B cell (primary cell): ENCODE measurements at places on chromosomes 1 and 21.

DNA sequence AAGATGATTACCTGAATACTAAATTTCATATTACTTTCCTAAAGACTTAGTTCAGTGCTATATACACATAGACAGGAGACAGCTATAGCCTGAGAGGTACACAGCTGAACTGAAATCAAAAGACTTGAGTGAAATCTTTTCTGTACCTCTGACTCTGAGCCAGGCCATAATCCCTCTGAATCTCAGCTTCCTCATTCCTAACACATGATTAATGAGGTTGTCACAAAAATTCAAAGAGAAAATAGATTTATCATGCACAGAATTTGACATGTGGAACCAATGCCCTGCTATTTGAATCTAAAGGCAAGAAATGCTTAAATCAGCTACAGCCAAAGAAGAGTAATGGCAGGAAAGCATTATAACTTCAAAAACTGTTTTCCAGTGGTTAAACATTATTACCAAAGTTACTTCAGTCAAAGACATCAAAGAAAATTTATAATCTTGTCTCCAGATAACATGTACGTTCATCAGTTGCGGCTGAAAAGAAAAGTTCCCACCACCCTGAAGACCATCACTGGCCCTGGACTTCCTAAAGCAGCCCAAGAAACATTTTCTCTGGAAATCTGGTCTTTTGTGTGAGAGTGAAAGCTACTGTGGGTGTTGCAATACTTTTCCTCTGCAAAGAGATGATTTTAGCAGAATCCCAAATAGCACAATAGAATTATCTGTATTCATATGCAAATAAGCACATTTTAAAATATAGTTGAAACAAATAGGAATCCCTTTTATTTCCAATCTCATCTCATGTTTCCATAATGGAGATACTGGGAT, 13.8 kb upstream of the ATP1A1 start:
- DNase-seq: no peak

GRCh38 chr1:167746988-167747655, 25.3 kb downstream of the MPZL1 start:
- DNase-seq: peak; percentile 20

GRCh38 chr1:225897595-225898514, 8.9 kb upstream of the LEFTY1 start:
- DNase-seq: peak; percentile 55

GRCh38 chr1:152961226-152961891, 9.1 kb upstream of the SPRR4 start:
- no peak for DNase-seq

- no peak for DNase-seq
Observed at GRCh38 chr1:60619581-60619980, 462.8 kb upstream of the NFIA start.

GRCh38 chr1:78040484-78041089, 5.2 kb upstream of the GIPC2 start:
- DNase-seq: no peak

DNA sequence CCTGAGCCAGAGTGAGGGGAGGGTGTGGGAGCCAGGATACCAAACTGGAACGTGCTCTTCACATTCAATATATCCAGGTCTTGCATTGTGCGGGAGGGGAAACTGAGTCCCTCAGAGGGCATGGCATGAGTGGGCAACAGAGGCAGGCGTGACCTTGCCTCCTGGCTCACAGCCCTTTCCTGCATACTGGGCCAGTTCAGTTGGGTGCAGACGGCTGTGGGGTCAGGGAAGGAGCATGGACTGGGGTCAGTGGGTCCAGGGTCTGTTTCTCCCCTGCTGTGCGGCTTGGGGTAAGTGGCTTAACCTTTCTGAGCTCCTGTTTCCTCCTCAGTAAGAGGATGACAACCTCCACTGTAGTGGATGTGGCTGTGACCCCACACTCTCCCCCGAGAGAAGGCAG, 16.6 kb downstream of the SERINC2 start:
- no peak for DNase-seq

GRCh38 chr1:82979593-82980236, 1019.2 kb downstream of the TTLL7 start:
- peak; percentile 49 for DNase-seq

- no peak for DNase-seq
Observed at GRCh38 chr1:56257726-56258125, 321.6 kb downstream of the PLPP3 start.

DNA sequence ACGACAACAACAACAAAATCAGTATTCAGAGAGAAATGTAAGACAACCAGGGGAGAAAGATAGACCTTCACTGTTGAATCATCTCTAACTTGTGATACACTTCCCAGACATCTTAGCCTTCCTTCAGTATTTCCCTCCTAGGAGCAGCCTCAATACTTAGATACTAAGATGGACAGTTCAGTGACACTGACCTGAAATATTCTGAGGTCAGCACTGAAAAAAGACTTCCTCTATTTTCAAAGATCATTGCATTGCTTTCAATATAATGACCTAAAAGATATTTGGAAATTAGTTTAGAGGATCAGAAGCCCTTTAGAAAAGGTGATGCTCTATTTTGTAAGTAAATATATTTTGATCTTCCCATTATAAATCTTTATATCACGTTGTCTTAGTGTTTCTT, 101.0 kb downstream of the MRPL39 start:
- no peak for DNase-seq

- no peak for DNase-seq
Observed at GRCh38 chr1:34144766-34145165, 20.3 kb downstream of the CSMD2 start.

DNA sequence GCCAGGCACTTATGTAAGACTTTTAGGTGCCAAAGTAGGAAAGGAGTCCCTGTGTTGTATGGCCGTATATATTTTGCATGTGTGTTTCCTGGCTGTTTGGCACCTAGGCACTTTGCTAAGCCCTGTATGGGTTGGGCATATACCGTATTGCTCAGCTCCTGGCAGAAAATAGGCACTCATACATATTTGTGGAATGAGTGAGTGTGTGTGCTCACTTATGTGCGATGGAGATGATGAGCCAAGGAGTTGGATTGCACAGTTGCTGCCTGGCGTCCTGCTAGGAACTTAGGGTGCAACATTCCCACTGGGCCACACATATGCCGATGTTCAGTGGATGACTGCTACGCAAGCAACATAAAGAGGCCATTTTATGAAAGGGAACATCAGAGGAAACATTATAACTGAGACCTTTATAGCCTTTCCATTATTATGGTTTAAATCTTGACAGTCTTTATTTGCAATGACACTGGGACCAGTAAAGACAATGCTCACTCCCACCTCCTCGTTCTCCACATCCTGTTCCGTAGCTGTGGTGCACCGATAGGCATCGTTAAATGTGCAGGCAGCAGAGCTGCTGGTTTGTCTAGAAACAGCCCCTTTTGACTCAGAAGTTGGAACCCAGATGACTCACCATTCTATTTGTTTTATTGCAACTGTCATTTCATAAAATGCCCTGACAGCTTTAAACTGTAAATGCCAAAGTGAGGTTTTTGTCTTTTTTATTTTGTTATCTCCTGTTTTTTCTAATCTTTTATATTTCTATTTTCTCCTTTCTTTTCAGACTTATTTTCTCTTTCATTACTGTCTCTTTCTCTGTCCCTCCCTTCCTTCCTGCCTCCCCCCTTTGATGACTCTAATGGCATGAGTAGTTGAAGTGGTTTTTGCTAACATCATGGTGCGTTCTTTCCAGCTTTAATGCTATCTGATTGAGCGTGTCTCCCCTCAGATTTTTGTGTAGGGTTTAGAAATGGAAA, 36.1 kb downstream of the PEX14 start:
- DNase-seq: peak; percentile 25

DNA sequence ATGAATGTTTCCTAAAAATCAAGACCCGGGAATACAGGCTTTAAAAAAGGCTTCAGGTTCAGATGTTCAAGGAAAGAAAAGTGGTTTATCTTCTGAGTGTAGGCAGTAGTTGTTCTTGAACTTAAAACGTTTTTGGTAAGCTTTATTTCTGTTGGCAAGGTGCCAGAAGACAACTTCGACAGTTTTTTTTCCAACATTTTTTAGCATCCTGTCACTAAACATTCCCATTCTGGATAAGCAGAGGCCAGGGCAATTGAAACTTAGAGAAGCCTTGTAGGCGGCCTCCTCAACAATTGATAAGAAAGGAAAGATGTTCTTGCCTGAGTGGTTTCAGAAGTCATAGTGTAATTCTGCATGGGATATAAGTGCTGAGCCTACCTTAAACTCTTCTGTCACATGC, 66.7 kb downstream of the PATJ start:
- no peak for DNase-seq

DNA sequence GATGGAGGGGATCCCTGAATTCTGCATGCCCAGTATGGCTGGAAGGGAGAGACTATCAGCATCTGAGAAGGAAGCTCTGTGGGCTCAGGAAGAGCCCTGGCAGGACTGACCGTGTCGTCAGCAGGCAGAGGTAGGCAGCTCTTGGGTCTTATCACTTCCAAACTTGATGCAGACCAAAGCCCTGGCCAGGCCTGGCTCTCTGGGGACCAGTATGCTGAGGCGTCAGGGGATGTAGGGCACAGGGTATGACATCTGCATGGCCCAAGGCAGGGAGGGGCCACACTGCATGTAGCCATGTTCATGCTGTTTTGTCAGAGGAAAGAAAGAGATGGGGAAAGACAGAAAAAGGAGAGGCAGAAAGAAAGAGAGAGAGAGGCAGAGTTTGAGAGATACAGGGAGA, 6.3 kb downstream of the FGR start:
- DNase-seq: peak; percentile 39

DNA sequence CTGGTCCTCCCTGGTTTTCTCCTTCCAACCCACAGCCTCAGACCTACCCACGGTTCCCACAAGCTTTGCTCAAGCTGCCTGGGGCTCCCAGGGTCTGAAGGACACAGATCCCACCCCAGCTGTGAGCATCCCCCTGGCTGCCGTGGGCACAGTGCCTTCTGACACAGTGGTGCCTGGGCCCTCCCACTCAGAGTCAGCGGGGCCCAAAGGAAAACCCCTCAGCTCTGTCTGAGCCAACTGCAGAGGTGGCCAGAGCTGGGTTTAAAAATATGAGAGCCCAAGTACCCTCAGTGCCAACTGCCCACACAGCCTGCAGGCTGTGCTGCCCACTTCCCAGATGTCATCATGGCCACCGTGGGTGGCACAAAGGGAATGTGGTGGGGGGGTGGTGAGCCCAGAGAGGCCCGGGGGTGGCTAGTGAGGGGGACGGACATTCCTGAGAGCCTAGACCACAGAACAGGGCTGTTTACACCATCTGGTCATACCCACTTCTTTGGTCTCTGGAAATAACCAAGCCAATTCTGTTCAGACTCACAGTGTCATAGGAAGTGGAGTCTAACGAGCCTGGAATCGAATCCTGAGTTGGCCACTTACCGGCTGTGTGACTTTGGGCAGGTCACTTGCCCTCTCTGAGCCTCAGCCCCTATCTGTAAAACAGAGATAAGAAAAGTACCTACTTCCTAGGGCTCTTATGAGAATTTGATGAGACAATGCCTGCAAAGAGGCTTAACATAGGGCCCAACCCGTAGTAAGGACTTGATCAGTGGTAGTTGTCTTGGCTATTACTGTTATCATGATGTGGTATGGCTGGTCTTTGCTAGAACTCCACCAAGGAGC, 85.5 kb downstream of the CAMK2N1 start:
- no peak for DNase-seq

GRCh38 chr1:99682291-99682751, 36.4 kb downstream of the PALMD start:
- DNase-seq: no peak

DNA sequence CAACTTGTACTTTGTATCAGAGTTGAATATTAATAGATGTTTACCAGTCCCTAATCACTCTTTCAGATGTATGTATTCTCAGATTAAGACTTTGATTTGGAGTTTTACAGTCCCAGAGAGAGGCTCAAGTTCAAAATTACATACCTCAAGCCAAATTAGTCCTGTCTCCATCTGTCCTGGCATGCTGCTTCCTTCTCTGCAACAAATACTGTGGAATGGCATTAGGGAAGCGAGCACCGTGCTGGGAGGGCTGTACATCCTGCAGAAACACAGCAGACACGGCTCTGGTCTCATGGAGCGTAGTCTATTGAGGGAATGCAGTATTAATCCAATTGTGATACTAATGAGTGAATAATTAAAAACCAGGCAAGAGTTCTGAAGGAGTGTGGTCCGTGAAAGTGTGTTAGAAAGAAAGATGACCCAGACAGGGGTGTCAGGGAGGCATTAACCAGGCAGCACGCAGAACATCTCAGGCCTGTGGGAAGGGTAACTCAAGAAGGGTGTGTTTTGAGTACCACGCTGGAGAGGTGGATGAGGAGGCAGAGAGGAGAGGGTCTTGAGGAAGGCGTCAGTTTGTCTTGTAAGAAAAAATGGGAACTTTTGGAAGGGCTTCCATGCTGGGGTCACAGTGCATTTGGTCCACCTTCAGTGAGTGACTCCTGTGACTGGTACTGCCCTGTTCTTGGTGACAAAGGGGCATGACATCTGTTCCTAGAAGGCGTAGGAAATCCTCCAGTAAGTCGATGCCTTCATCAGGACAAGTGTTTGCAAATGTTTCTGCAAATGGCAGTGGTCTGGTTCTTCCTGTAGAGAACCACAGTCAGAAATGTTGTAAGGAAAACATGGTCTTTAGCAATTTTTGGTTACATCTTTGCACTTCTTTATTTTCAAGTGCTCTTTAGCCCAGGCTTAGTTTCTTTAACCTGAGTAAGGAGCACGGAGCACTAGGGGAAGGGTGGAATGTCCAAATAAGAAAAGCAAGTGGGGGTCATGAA, 1.6 kb downstream of the RAB4A start:
- no peak for DNase-seq

DNA sequence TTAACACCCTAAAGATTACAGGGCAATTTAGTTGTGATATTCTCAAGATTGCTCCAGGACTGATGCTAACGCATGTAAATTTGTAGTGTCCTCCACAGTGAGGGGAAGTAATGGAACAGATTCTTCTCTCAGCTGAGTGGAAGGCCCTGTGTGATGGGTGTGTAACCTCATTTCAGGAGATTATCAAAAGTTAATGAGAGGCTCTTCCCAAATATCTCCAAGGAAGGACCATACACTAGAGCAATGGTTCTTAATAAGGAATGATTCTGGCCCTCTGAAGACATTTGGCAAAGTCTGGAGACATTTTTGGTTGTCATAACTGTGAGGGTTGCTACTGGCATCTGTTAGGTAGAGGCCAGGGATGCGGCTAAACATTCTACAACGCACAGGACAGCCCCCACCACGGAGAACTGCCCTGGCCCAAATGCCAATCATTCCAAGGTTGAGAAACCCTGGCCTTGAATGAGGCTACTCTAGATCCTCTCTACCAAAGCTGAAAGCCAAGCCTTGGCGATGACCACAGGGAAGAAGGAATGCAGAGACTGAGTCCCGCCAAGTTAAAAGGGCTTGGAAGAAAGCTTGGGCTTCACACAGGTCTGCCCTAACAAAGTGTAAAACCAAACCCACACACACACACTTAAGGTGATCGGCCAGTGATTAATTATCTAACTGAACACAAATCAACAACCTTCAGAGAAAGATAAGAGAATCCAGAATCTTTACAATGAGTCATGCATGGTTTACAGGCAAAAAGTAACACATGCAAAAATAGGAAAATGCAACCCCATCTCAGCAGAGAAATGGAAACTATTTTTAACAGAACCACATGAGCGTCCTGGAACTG, 135.8 kb downstream of the SYF2 start:
- DNase-seq: no peak

GRCh38 chr1:17586172-17586964, 46.9 kb downstream of the ARHGEF10L start:
- no peak for DNase-seq
